ENCODE measurements at places on chromosomes 3 and 15.

DNA sequence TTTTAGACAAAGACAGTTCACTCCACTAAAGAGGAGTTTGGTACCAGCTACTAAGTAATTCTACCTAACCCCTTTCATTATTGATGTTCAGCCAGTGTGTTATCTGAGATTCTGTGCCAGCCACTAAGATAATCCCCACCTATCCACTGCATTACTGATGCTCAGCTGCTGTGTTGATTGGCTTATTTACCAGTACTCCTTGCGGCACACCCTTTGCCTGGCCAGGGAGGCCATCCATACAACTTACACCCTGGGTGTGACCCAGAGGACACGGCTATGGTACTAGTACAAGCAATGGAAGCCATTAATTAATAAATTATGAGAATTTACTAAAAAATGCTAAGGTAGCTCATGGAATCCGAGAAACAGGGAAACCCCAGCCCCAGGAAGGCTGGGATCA is 290.7 kb upstream of the CTNNB1 start:
- DNase-seq = no peak

- no peak for DNase-seq
Observed at GRCh38 chr3:156838035-156838434, 11.9 kb downstream of the LEKR1 start.

GRCh38 chr3:73319179-73319769 is 257.8 kb downstream of the EBLN2 start:
- DNase-seq = no peak

DNA sequence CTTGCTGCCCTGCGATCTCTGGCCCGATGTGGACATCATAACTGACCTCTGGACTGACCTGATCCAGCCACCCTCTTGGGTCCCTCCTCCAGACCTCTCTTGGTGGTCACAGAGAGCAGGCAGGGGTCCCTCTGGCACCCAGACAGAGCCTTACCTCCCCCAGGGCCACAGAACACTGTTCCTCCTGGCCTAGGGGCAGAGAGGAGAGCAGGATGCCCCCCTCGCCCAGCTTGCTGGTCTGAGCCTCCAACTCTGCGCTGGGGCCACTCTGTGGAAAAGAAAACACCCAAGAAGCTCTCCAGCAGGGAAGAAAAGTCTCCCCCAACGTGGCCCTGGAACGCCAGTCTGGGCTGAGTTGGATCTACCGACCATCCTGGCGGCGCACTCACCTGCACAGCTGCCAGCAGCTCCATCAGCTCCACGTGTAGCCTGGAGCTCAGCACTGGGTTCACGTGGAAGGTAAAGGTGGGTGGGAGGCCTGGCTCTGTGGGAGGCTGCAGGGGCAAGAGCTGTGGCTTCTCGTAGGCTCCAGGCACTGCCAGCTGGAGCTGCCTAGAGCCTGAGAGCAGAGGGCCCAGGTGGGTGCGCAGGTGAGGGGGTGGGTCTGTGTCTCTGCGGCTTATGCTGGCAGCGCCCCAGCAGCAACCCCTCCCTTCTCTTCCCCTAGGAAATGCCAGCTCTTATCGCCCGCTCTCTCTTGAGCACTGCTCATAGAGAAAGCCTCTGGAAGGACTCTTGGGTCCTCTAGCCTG is 6.0 kb downstream of the PLA2G4F start:
- DNase-seq = no peak

DNA sequence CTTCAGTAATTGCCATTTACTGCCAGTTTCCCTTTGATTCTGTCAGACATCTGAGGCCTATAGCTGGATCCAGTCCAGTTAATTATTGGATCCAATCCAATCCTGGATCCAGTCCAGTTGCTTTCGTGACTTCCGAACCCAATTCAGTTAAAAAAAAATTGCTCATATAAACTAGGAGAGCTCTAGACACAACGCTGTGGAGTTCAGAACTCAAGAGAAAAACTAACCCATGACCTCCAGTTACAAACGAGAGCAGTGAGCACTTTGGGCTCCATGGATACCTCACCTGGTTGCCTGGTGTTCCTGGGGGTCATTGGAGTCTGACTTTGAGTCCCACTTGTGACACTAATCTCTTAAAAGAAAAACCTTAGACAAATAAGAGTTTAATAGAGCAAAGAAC is 269.8 kb downstream of the THSD4 start:
- DNase-seq = no peak

GRCh38 chr15:37081983-37082382 is 18.4 kb downstream of the MEIS2 start:
- DNase-seq = no peak

GRCh38 chr15:67240235-67241131 is 14.0 kb downstream of the AAGAB start:
- no peak for DNase-seq

DNA sequence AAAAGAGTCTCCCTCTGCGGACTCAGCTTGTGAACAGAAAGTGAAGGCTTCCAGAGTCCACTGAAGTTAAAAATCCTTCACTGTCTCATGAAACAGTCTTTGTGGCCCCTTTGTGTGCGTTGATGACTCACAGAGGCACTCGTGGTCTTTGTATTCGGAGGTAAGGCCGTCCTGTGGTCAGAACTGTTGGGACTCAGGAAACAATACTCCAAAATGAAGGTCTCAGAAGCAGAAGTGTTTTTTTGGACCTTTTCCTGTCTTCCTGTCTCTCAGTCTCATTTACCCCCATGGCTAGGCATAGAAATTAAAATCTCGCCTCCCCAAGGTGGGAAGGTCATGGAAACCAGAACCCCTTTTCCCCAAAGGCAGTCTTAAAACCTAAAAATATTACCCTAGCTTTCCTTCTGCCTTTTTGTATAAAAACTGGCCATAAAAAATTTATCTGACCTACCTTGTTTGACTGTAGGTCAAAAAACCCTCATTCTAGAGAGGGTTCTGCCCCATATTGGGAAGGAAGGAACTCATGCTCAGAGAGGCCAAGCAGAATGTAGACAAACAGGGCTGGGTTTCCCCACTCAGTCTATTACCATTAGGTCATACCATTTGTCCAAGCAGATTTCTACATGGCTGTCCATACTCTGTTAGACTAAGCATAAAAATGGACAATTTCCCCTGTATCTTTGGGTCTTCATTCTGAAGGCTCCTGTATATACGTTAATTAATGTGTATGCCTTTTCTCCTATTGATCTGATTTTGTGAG is 19.1 kb upstream of the EPB42 start:
- no peak for DNase-seq

DNA sequence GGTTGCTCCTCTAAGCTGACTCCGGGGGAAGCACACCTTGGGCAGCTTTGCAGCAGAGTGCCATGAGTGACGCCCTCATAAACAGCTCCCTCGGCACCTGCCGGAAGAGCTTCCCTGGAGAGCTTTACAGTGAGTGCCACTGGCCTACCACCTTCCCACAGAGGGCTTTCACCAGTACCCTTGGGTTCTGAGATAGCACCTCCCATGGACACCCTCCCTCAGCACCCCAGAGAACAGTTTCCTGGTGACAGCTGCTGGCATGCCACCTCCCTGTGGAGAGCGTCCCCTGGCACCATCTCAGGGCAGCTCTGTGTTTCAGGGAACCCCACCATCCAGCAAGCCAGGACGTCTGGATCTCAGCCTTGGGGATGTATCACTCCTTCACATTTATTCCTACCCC is 49.1 kb downstream of the RUBCN start:
- DNase-seq = no peak

DNA sequence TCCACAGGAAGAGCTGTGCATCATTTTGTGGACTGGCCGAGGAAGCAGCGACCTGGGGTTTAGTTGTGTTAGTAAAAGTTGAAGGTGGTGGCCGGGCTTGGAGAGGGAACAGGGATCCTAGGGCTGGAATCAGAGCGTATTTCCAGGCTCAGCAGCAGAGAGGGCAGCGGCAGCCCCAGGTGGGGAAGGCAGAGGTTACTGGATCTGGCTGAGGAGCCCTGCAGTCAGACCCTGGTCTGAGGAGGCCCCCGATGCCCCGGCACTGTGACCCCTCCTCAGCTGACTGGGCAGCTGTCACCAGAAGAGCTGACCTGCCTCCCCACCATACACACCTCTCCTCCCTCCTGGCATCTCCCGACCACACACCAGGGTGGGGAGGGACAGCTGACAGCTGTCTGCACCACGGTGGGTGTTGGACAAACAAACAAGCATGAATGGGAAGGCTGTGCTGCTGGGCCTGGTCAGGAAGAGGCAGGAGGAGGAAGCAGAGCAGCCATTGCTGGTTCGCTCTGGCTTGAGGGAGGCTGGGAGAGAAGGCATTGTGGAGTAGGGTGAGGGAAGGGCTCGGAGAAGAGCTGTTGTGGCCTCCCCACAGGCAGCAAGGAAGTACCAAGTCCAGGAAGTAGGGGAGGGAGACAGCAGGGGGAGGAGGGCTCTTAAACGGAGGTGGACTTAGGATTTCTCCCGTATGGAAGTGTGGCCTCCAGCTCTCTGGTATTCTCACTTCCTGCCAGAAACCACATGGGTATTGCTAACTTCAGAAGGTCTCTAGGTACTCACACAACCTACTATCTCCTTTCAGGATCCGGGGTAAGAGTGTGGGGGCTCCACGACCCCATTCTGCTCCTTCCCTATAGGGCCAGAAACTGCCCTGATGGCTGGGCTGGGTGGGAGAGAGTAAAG is 49.5 kb upstream of the HACD2 start:
- no peak for DNase-seq

- no peak for DNase-seq
Observed at GRCh38 chr15:68512052-68512451, 66.7 kb upstream of the CORO2B start.

- no peak for DNase-seq
Observed at GRCh38 chr3:141656771-141657170, 81.3 kb upstream of the RNF7 start.

DNA sequence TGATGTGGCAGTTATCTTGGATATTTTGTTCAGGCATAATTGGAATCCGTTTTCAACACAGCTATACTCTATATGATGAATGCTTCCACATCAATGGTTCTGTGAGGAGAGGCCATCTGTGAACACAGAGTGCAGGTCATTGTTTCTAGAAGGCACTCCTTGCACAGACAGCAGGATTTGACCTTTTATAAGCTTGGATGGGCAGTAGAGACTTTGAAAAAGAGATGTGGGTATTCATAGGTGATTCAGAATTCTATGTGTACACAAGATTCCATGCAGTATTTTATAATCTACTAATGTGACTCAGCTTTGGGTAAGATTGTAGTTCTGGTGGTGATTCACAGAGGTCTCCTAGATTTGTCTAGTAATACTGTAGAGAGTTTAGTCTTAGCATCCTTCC is 12.5 kb downstream of the ARPP21 start:
- no peak for DNase-seq

- no peak for DNase-seq
Observed at GRCh38 chr15:74412159-74412558, 21.6 kb downstream of the SEMA7A start.

DNA sequence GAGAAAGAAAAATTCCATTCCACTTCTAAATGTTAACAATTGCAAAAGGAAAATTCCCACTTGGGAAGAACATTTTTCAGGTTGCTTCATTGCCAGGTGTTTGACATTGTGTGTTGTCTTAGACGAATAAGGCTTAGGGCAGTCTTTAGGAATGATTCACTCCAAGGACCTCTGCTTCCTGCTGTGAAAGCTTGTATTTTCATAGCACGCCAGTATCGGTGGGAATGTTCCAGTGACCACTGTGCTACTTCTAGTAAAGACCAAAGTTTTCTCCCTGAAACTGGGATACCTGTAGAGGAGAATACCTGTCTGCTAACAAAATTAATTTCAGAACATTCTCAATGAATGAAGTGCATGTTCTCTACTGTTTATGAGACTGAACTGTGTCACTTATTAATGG is 64.1 kb downstream of the CDIN1 start:
- DNase-seq = no peak

DNA sequence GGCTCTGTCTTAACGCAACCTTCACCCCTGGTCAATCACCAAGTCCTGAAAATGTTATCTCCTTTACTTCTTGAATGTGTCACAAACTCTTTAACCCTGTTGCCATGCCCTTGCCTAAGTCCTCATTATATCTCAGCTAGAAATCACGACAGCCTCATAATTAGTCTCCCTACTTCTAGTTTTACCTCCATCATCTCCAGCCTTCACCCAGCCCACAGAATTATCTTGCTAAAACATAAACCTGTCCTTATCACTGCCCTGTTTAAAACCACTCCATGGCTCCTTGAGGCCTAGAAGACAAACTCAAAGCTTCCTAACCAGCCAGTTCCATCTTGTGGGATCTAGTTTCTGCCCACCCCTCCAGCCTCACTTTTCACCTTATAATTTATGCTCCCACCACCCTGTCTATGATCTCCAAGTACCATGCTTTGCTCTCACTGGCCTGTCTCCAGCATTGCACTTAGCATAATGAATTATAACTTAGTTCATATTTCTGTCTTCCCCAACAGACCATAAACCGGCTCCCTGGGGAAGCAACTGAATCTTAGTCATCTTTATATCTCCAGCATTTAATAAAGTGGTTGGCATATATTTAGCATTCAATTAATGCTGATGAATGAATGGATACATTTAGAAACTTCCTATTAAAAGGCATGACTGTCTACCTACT is 39.2 kb downstream of the GPR176 start:
- DNase-seq = no peak

- DNase-seq = no peak
Observed at GRCh38 chr3:59685432-59685831, 635.6 kb upstream of the CFAP20DC start.

- no peak for DNase-seq
Observed at GRCh38 chr15:71512682-71513006, 297.7 kb upstream of the NR2E3 start.

GRCh38 chr3:111200027-111200426 is 128.4 kb downstream of the NECTIN3 start:
- no peak for DNase-seq

GRCh38 chr3:133368371-133369067 is 31.3 kb upstream of the BFSP2 start:
- no peak for DNase-seq

- no peak for DNase-seq
Observed at GRCh38 chr3:39453134-39453533, 14.3 kb upstream of the MOBP start.

DNA sequence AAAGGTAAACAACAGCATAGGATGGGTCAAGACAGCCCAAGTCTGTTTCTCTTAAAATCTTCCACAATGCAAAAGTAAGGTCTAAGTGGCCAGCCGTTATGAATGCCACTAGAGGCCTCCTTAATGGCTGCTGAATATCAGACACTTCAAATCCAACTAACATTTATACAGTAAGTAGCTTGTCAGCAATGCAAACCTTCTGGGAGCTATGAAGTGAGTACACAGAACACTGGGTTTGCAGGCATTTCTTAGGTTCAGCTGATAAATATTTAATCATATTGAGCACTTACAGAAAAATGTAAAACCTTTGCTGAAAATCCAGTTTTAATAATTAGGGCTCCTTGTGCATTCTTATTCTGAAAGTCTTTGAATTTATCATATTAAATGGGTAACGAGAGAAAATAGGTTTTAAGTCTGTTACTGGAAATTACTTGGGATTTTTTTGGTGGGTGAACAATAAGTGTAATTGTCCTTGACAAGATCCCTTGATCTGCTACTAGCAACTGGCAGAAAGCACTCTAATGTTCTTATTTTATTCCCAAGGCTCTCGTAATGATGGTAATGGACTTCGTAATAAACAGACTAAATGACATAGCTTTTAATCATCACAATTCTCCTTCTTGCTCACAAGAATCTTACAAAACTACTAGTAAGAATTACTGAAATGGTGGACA is 141.7 kb upstream of the GPR149 start:
- DNase-seq = no peak

GRCh38 chr15:33158366-33158765 is 36.1 kb downstream of the FMN1 start:
- DNase-seq = no peak

- DNase-seq = no peak
Observed at GRCh38 chr15:65212097-65212496, 824 bp upstream of the CILP start.
